ENCODE measurements at places on chromosomes 11 and 22. TPM values are rescaled to one million over a fixed set of nuclear protein-coding genes. Genes with fewer than 3 reads are reported as not detected.

OR10V1 gene
- total RNA-seq = not detected

CDC45 gene
- total RNA-seq = 312 TPM

CHRNA10 gene
- total RNA-seq = 1.5 TPM

GRCh38 chr11:88709567-88709966, 356.2 kb downstream of the GRM5 start:
- H3K36me3 ChIP-seq = no peaks in the 10 kb centered on the region
- no peak overlapping the region for H3K4me3 ChIP-seq
- no peaks in the 10 kb centered on the region for H3K4me1 ChIP-seq
- DNase-seq = no peak
- no peaks in the 10 kb centered on the region for H3K27me3 ChIP-seq

DNA sequence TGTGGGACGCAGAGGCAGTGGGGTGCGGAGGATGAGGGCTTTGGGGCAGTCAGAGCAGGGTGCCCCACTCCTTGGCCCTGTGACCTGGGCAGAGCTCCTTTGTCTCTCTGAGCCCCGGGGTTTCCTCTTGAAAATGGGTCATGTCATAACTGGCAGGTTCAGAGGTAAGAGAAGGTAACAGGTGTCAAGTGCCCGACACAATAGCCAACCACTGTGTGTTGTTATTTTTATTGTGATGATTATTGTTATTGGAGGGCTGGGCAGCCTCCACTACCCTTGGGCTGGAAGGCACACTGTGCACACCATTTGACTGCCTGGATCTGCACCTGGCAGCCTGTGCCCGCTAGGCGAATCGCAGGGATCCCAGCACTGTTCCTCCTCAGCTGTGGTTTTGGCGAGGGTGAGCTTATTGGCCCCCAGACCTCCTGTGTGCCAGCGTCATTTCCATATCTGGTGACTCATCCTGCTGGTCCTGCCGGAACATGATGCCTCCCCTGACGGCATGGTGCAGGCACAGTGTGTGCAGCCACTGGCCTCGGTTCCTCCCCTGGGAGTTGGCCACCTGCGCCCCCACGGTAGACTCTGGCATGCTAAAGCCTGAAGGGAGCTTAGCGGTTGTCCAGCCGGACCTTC, 15.4 kb upstream of the SOX10 start:
- H3K36me3 ChIP-seq = no peaks in the 10 kb centered on the region
- H3K4me1 ChIP-seq = no peaks in the 10 kb centered on the region
- peak; percentile 23 for DNase-seq
- H3K27ac ChIP-seq = no peak overlapping the region
- no peak overlapping the region for H3K4me3 ChIP-seq

DNA sequence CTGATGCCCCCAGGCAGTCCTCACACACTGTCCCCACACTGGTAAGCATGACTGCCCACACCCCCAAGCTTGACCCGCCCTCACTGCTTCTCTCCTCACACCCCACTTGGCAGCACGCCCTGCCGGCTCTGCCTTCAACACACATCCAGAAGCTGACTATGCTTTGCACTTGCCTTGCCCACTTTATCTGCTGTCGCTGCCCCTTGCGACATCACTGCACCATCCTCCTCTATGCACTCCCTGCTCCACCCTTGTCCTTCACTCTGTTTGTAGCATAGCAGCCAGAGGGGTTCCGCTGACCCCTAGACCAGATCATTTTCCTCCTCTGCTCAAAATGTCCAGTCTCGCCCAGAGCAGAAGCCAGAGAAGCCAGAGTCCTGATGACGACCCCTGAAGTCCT, 25.3 kb upstream of the SLC25A1 start:
- H3K27ac ChIP-seq = no peak overlapping the region
- H3K4me3 ChIP-seq = no peak overlapping the region
- no peaks in the 10 kb centered on the region for H3K36me3 ChIP-seq
- no peak for DNase-seq

DNA sequence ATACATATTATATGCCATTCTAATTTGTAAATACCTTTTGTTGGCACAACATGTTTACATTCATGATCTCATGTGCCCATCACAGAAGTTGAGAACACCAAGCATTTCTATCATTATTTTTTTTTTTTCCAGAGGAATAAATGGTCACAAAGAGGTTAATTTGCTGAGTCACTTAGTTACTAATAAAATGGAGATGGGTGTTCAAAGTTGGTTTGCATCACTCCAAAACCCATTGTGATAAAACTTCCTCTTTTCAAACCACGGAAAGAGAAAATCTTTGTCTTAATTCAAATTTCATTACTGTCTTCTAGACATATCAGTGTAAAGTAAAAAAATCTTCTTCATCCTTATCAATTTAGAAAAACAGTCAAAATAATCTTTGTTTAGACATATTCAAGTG, 636.8 kb upstream of the CCDC179 start:
- H3K36me3 ChIP-seq = no peaks in the 10 kb centered on the region
- H3K27me3 ChIP-seq = no peaks in the 10 kb centered on the region
- no peaks in the 10 kb centered on the region for H3K4me1 ChIP-seq
- H3K4me3 ChIP-seq = no peak overlapping the region
- H3K27ac ChIP-seq = no peak overlapping the region

GRCh38 chr11:122807731-122808477, 30.4 kb upstream of the CRTAM start:
- H3K27me3 ChIP-seq = no peaks in the 10 kb centered on the region
- H3K4me1 ChIP-seq = no peaks in the 10 kb centered on the region
- DNase-seq = no peak
- no peak overlapping the region for H3K27ac ChIP-seq
- H3K4me3 ChIP-seq = no peak overlapping the region

DNA sequence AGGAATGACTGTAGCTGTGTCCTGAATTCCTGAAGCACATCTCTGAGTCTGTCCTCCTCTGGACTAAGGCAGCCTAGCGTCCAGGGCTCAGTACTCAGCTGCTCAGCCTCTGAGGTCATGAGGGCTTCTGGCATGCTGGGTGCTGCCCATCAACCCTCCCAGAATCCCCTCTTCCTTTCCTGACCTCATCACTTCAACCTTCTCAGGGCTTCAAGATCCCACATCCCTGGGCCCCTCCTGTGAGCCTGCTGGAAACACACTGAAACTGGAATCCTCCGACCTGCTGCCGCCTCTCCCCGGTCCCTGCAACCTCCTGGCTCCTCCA, 803 bp downstream of the KRTAP5-8 start:
- peaks cover 32% of the 10 kb centered on the region for H3K27me3 ChIP-seq
- H3K4me3 ChIP-seq = no peak overlapping the region
- H3K36me3 ChIP-seq = no peaks in the 10 kb centered on the region
- no peak overlapping the region for H3K27ac ChIP-seq
